ENCODE measurements at places on chromosomes 7 and 10. TPM values are rescaled to one million over a fixed set of nuclear protein-coding genes. Genes with fewer than 3 reads are reported as not detected.
A peak's percentile ranks its signal among the peaks of the same experiment; 100 is the strongest.

Gene DEPP1
- total RNA-seq = 32.2 TPM

DNA sequence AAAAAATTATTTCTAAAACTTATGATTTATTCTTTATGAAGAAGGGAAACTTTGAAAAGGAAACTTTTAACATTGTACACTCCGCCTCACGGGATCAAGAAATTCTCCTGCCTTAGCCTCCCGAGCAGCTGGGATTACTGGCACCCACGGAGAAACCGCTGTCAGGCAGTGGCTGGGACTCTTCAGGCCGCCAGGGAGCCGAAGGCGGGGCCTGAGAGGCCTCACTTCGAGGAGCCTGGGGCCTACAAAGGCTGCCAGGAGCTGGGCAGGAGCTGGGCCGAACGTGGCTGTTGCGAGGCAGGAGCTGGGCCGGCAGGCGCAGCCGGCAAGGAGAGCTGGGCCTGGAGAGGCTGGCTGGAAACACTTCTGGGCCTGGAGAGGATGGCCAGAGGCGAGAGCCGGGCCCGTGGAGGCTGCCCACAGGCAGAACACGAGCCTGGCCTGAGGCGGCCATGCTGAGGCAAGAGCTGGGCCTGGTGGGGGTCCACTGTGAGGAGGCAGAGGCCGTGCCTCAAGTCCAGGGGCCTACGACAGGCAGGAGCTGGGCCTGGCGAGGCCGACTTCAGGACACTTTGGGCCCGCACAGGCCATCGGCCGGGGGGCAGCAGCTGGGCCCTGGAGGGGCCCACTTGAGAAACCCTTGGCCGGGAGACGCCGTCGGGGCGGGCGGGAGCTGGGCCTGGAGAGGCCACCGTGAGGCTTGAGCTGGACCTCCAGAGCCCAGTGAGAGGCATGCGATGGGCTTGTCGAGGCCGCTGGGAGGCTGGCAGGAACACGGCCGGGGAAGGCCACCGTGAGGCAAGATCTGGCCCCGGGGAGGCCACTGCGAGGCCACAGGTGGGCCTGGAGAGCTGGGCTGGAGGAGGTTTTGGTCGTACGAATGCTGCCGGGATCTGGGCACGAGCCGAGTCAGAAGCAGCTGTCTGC lies 23.7 kb downstream of the MDH2 start:
- DNase-seq = peak; percentile 69

Gene ACHE
- 0.40 TPM for total RNA-seq

GRCh38 chr7:50806143-50806542 lies 23.4 kb upstream of the GRB10 start:
- DNase-seq = no peak

DNA sequence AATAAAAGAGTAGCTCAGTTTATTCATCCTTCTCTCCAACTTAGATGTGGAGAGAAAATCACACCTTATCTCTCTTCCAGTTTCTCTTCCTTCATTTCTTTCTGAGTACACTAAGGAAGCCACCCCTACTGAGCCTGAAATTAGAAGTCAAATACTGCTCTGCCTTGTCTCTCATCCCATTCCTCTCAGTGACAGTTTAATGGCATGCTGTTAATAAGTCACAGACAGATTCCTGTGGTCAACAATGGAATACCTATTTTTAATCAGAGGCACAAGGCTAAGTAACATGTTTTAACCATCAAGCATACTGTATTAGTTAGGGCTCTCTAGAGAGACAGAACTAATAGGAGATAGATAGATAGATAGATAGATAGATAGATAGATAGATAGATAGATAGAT lies 253.2 kb downstream of the HTR7 start:
- DNase-seq = no peak

DNA sequence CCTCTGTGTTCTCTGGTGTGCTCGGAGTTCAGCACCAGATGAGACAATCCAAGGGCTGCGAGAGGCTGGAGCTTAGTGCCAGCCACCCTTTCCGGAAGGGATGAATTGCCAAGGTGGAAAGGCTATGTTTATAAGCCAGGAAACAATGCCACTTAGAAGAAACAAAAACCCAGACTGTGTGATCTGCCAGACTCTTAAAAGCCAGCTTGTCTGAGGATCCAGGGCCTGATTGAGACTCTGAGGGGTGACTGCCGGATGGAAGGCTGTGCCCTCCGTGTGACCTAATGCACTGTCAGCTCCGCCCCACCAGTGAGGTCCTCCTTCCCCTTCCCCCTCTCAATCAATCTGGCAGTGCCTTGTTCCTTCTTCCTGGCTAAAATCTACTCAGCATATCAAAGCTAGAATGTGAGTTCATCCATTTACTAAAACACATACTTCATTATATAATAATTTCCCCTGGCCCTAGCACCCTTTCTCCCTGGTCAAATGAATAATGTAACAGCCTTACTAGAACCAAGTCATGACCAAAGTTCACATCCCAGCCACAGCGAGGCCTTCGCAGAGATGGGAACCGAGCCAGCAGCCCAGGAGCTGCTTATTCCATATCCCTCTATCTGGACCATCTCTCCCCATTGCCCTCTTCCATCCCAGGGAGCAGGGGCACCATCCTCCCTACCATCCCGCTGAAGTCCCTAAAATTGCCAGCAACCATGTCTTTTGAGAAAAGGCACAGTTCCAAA lies 25.5 kb downstream of the FAM107B start:
- peak; percentile 43 for DNase-seq

- DNase-seq = no peak
These were observed 12.2 kb upstream of the BMPR1A start for GRCh38 chr10:86744067-86744725.

- no peak for DNase-seq
These were observed 95.9 kb upstream of the HDAC9 start for GRCh38 chr7:18399436-18400235.

Gene RET
- total RNA-seq = 8.4 TPM

Gene KMT2C
- total RNA-seq = 40.2 TPM

Gene XRCC2
- total RNA-seq = 0.67 TPM

GRCh38 chr10:111703986-111704385 lies 479.6 kb downstream of the GPAM start:
- no peak for DNase-seq

GRCh38 chr10:47047127-47047504 lies 135.9 kb downstream of the PTPN20 start:
- no peak for DNase-seq

- peak; percentile 40 for DNase-seq
These were observed 16.5 kb upstream of the CHN2 start for GRCh38 chr7:29177963-29178600.

- no peak for DNase-seq
These were observed 61.6 kb downstream of the LSM5 start for GRCh38 chr7:32428546-32428945.

DNA sequence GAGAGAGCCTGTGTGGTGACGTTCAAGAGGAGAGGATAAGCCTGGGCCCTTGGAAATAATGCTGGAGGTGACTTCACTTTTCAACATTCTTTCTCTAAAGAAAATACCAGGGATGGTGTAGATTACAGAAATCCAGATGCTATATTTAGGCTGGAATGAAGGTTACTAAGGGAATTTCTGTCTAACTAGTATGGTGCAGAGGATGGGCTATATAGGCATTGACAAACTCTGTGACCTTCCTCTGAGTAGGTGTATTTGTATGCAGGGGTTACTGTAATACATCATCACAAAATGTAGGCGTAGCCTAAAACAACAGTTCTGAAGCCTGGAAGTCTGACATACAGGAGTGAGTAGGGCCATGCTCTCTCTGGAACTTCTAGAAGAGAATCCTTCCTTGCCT lies 155.3 kb upstream of the INHBA start:
- no peak for DNase-seq

DNA sequence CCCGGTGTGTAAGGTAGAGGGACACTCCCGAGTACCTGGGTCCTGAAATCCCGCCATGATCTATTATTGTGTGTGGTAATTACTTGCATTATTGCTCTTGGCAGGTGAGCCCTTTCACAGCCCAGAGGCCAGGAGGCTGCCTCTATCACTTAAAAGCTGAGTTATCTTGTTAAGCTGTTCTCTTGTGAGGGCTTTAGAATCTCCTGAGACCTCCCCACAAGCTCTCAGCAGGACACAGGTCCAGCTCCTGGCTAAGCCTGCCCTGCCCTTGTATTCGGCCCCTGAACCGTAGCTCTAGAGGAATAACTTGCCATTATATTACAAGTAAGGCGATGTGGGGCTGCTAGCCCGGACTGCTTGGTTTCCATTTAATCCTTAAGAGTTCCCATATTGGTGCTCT lies 13.9 kb downstream of the SND1 start:
- no peak for DNase-seq

DNA sequence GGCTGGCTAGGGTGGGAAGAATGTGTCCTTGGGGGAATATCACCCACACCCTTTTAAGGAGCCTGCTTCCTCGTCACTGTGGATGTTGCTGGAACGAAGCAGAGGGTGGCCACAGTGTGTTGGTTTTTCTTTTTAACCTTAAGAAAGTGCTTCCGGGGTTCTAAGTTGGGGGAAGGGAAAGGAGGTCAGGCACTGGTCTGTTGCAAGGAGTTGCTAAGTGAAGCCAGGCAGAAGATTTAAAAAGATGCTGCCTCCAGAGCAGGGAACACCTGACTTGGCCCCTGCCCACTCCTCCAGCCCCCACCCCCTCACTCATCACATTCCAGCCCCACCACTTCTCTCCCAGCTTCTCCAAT lies 213.1 kb downstream of the EMX2 start:
- no peak for DNase-seq

All from left ventricle myocardium superior (tissue), 1 donor.